ENCODE measurements at places on chromosomes 4 and X.

- DNase-seq = peak; percentile 20
These were observed 8.3 kb downstream of the MAGEA11 start for GRCh38 chrX:149720021-149720689.

GRCh38 chrX:30620125-30620524 is 33.1 kb upstream of the GK start:
- DNase-seq = no peak

DNA sequence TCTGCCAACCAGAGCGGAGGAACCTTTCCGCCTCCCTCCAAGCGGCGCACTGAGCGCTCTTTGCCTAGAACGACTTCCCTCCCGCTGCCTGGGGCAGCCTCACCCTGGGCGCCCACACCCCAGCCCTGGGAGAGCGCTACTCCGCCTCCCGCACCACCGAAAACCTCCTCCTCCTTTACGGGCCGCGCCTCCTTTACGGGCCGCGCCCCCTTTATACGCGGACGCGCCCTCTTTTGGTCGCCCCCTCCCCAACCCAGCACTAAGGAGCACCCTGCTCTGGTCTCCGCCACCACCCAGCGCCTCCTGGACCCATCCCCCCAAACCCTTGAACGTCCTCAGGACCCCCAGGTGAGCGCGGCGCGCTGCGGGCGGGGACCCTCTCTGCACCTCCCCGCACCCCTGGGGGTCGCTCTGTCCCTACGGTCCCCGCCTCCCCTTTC is 586 bp upstream of the NSG1 start:
- DNase-seq = peak; percentile 72

DNA sequence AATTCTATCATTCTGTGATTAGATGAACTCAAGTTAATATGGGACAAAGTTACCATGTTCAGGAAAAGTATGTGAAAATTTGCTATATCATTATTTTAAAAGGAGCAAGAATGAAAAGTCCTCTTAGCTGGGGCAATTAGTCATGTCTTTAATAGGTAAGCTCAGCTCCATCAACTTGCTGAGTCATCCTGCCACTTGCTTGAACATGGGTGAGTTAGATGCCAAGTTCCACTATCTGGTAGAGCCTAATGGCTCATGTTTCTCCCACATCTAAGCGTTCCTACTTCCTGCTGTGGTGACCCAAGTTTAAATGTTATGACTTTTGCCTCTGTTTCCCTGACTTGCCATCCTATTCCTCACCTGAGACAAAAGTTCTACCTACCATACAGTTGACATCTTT is 276.8 kb downstream of the ZNF674 start:
- peak; percentile 21 for DNase-seq

- DNase-seq = no peak
These were observed 149.0 kb upstream of the ANK2 start for GRCh38 chr4:112900416-112900815.

- peak; percentile 26 for DNase-seq
These were observed 339.5 kb downstream of the DHX15 start for GRCh38 chr4:24244663-24245490.

DNA sequence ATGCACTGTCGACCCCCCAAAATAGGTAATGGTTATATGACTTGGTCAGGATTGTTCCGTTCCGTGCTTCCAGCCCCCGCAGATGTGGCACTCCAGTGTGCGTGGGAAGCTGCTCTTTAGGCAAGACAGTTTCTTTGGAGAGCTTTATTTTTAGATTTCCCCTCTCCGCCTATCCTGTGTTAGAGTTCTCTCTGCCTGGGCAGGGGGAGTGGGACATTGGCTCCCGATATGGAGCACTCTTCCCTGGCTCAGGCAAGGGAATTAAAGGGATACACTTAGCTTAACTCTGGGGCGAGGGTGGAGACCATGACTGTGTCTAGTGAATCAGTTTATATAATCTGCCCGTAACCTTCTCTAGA is 36.0 kb downstream of the DLG3 start:
- DNase-seq = peak; percentile 31

DNA sequence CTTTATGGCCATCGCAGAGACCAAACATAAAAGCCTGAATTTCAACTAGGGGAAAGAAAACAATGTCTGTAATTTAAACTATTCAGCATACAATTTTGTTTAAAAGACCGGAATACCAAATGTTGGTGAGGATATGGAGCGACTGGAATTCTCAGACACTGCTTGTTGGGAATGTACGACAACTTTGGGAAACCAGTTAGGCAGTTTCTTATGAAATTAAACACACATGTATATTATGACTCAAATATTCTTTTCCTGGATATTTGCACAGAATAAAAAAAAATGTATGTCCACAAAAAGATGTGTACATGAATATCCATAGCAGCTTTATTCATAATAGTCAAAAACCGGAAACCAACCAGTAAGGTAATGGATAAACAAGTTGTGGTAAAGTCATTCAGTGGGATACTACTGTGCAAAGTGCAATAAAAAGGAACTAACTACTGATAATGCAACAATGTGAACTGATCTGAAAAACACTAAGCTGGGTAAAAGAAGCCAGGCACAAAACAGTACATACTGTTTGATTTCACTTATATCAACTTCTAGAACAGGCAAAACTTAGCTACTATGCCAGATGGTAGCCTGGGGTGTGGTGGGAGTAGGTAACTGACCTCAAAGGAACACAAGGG is 152.7 kb upstream of the FTHL17 start:
- no peak for DNase-seq
